ENCODE measurements at places on chromosomes 1 and 21.

DNA sequence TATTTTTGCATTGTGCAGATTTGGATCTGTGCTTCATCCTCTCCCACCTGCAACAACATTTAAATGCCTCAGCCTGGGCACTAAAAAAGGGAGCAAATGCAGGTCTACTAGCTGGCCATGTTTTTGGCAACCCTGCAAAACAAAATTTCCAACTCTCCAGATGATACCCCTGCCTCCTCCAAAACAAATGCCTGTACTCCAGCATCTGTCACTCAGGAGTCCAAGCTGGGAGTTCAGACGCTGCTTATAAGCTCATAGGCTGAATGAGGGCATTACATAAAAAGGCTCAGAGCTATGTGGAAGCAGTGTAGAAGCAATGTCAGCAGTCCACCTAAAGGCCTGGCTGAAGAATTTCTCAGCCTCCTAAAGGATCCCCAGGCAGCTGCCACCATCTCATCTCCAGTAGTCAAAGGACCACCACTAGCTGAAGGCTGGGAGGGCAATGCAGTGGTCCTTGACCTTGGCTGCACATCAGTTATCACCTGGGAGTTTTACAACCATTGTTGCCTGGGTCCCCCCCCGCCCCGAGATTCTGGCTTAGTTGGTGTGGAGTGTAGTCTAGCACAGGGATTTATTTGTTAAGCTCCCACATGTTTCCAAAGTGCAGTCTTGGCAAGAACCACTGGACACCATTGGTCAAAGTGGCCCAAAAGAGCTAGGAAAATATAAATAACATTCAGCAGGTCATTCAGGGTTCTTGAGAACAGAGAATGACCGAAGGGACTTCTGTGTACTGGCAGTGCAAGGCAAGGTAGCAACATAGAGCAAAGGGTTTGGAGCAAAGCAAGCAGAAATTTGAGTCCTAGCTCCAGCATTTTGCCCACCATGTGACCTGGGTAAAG lies 57.2 kb downstream of the ITPKB start:
- no peak for DNase-seq

DNA sequence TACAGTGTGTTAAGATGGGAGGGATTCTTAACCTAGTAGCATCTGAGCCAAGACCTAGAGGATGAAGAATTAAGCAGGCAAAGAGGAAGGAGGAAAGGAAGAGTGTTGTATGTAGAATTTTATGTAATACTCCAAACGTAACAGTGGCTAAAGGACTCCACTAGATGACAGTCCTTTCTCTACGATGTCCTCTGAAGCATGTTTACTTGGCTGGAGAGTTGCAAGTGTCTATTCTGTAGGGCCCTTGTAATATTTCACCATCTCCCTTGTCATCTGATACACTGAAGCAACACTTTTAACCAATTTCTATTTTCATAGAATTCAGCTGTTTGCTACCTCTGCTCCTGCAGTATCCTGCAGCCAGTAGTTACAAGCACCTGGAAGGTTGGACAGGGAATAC lies 2.2 kb upstream of the YBX1 start:
- DNase-seq, result no peak

- DNase-seq, result no peak
These were observed 18.5 kb downstream of the CDCP2 start for GRCh38 chr1:54134295-54134694.

DNA sequence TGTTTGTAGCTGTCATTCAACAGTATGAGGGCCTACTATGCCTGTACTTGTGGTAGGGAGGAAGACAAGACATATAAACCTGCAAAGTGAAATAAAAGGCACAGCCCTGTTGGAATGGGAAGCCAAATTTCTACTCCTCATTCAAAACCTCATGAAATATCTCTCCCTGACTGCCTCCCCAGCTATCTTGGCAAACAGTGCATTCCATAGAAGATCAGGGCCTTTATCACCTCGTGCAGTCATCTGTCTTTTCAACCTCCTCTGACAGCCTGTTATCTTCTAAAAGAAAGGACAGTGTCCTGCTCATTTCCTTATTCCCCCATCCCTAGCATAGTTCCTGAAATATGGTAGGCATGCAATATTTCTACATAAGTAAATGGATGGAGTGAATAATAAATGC lies 71.0 kb downstream of the SH3GLB1 start:
- DNase-seq, result no peak

GRCh38 chr1:98421085-98421435 lies 240.5 kb upstream of the SNX7 start:
- no peak for DNase-seq

DNA sequence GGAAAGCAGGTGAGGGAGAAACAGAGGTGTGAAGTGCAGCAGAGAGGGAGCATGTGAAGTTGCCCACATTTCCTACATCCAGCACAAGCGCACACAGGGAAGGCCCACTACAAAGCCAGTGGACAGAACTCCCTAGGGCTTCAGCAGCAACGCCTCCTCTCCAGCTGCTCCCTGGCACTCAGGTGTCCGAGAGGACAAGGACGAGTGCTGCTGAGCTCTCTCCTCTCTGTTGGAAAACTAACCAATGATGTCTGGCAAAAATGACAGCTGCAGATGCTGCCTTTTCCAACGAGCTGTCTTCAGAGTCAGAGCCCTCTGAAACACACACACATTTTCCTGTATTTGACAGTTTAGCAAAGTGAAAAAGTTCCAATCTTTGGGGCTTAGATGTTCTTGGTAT lies 86.8 kb downstream of the HSF2BP start:
- DNase-seq, result no peak

- DNase-seq, result no peak
These were observed at the start of gene FABP3 for GRCh38 chr1:31373056-31373896. FABP3 (minus strand) TSS chr1:31373076; CDS start chr1:31373014, 62 bp downstream.

DNA sequence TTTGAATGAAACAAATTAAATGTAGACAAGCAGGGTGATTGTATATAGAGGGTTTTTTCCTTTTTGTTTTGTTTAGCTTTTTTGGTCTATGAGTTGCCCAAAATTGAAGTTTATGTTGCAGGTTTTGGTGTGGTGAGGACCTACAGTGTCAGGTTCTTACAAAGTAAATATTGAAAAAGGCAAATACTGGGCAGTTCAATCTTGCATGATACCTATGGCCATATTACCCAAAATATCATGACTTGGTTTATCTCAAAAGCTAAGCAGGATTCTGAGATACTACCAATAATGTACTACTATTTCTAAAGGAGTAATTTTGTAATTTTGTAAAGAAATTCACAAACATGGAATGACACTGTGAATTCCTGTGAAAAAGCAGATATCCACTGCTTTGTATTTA lies 1.8 kb downstream of the DNAJB4 start:
- no peak for DNase-seq

- no peak for DNase-seq
These were observed 179.2 kb downstream of the BACH1 start for GRCh38 chr21:29477941-29478340.

DNA sequence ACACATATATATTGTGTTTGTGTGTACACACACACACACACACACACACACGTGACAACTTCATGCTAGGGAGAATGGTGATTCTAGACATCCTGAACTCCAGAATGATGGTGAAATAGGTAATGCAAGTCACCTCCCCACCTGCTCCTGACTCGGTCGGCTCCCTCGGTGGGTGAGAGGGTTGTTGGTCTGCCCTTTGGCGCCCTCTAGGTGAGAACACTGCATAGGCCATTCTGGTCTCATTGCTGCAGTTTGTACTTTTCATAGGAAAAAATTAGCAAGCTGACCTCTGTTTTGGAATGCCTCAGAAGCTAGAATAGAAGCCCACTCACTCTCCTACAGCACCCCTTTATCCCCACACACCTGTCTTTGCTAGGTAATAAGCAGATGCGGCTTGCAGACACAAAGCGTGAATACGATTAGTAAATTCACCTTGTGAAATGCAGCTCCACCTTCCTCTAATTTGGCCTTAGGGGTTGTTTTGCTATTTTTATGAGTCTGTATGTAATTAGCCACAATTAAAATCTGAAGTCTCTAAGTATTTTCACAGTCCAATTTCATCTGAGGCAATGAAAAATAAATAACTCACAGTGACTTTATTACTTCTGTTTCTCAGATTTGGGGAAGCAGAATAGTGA lies 130.0 kb upstream of the KCNJ15 start:
- DNase-seq, result no peak

GRCh38 chr1:181390410-181391077 lies 92.8 kb upstream of the CACNA1E start:
- no peak for DNase-seq

- DNase-seq, result no peak
These were observed 33.6 kb upstream of the TRABD2B start for GRCh38 chr1:48030696-48031365.

DNA sequence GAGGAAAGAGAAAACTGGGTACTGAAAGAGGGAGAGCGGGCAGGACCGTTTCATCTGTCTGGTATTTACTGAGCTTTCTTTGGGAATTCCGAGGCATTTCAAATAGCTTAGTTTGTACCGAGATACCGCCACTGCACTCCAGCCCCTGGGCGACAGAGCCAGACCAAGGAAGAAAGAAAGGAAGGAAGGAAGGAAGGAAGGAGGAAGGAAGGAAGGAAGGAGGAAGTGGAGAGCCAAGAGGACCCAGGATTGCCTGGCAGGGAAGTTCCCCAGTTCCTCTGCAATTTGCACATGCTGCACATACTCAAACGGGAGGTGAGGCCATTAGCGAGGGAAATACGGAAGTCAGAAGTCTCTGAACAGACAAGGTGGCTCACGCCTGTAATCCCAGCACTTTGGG lies 961 bp upstream of the FUCA1 start:
- DNase-seq, result no peak

- no peak for DNase-seq
These were observed 51.5 kb upstream of the RUNX3 start for GRCh38 chr1:24981631-24982005.

GRCh38 chr1:87673748-87674147 lies 345.1 kb downstream of the LMO4 start:
- DNase-seq, result no peak

- DNase-seq, result no peak
These were observed 44.6 kb downstream of the MIGA1 start for GRCh38 chr1:77824079-77824478.

- DNase-seq, result no peak
These were observed 21.8 kb downstream of the ADARB1 start for GRCh38 chr21:45096217-45096616.

- no peak for DNase-seq
These were observed 200.8 kb upstream of the VAMP3 start for GRCh38 chr1:7570311-7570710.

GRCh38 chr1:100924212-100924611 lies 28.3 kb downstream of the SLC30A7 start:
- no peak for DNase-seq

GRCh38 chr1:33224166-33224707 lies 32.1 kb upstream of the ZNF362 start:
- no peak for DNase-seq

- peak; percentile 56 for DNase-seq
These were observed 800 bp downstream of the DR1 start for GRCh38 chr1:93346421-93346993.

DNA sequence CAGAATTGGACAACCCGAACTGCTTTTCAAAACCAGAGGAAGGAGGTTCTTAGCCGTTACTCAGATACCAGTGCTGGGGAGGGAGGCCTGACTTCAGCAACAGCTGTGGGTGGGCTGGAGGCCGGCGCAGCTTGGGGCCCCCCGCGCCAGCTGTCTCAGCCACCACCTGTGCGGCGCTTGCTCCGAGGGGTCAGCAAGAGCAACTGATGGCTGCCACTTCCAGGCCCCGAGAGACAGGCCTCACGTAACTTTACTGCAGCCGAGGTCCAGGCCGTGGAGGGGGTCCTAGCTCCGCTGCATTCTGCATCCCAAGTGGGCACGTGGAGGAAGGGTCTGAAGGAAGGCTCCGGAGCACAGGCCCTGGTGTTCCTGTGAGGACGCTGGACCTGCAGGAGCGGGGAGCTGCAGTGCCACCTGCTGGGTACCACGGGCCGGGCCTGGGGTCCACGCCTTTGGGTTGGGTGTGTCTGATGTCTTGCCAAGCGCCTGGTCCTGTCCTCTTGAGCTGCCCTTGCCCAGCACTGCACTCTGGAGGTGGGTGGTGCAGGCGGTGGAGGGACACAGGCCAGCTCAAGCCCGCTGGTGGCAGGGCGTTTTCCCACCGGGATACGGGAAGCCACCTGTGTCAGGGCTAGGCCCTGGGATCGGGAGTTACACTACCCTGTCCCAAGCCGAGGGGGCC lies 9.8 kb downstream of the THAP3 start:
- DNase-seq, result no peak

DNA sequence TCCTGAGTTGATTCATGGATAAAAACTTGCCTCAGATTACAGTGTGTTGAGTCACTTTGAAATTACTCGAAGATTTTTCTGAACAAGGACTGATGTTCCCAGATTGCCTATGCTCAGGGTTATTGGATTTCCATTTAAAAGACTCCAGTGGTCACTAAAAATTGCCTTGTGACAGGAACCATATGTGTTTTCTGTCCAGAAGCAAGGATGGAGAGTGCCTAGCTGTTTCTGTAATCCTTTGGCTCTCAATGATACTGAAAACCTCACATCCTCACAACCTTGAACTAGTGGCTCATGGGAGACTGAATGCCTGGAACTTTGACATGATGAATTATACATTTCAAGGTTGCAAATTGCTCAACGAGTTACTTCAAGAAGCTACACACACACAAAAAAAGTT lies 1271.8 kb downstream of the BRINP3 start:
- no peak for DNase-seq

DNA sequence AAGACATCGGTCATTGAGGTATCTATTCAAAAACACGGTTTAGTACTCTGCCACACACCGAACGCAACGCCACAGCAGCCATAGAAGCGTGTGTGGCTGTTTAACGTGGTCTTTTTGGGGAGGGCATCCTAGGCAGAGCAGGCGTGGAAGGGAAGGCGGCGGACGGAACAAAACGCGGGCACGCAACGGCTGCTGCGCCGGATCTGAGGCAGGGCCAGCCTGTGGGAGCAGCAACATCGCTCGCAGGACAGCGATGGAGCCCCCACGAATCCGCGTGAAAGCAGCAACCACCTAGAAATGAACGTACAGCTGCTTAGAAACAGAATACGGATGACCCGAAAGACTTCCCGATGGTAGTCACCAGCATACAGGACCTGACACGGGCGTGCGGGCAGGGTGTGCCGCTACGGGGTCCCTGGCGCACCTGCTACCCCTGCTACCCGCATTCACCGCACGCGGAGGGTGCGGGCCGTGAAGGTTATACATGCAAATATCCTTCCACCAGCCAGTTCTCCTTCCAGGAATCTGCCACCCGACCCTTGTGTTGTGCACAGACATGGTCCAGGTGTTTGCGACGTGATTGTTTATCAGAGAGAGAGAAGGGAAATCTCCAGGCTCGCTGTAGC lies 114.4 kb upstream of the COL6A1 start:
- DNase-seq, result no peak

- no peak for DNase-seq
These were observed 28.0 kb downstream of the PTBP2 start for GRCh38 chr1:96749618-96750017.

DNA sequence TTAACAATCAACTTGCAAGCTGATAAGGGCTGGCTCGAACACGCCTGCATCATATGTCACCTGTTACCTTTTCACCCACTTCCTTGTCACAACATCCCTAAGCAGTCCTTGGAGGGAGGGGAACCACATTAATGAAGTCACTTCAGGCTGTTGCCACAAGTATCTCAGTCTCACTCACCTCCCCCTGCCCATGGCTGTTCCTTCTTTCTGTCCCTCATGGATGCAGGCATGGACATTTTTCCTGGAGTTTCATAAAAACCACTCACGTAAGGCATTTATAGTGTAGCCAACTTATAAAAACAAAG lies 76.8 kb upstream of the ANGPTL1 start:
- no peak for DNase-seq

- no peak for DNase-seq
These were observed 531.6 kb downstream of the PTPRU start for GRCh38 chr1:29767769-29768425.

GRCh38 chr1:6612641-6613360 lies 730 bp upstream of the PHF13 start:
- DNase-seq, result peak; percentile 49

- DNase-seq, result no peak
These were observed 216.1 kb upstream of the TMEM51 start for GRCh38 chr1:14937288-14937949.

All from SW 1271 (cell line).